DMS53 (cell line): ENCODE measurements at places on chromosomes 6 and 20.

DNA sequence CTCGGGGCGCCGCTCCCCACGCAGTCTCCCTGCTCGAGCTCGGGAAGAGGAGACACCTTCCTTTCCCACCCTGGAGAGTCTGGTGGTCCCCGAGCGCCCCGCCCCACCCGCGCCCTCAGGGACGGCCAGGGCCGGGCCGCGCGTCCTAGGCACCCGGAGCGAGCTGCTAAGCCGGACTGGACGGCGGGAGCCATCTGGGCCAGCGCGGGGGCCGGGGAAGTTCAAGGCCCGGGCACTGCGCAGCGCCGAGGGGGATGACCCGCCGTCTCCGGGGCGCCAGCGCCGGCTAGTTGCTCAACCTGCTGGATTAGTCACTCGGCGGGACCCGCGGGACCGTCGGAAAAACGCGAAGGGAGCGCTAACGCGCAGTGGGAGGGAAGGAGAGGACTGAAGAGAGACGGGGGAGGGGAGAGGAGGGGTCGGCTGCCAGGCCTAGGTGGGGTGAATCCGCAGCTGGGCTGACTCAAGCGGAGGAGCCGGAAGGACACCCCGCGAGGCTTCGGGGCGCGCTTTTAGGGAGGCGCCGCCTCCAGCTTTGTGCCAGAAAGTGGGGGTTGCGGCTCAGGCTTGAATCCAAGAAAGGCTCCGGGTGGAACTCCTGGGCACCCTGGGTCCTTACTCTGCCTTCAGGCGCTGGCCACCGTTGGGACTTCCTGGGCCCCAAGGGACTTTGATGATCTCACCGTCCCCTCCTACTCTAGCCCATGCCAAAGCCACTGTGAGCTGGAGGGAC, 75.7 kb upstream of the FOXP4 start:
- peak; percentile 63 for DNase-seq

GRCh38 chr6:87102151-87102621, 7.3 kb upstream of the CGA start:
- peak; percentile 16 for DNase-seq

DNA sequence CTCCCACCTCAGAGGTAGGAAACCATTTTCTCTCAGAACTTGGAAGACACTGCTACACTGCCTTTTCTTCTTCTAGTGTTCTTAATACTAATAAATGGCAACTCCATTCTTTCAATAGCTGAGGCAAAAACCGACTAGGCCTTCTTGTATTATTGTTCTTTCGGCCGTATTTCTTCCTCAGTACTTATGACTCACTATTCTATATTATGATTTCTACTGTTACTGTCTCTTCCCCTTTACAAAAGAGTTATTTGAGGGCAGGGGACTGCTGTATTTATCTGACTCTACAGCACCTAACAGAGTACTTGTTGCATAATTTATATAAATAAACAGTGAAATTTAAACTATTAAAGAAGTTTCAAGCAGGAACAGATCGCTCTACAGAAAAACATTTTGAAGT, 3.1 kb downstream of the DNAAF9 start:
- no peak for DNase-seq

DNA sequence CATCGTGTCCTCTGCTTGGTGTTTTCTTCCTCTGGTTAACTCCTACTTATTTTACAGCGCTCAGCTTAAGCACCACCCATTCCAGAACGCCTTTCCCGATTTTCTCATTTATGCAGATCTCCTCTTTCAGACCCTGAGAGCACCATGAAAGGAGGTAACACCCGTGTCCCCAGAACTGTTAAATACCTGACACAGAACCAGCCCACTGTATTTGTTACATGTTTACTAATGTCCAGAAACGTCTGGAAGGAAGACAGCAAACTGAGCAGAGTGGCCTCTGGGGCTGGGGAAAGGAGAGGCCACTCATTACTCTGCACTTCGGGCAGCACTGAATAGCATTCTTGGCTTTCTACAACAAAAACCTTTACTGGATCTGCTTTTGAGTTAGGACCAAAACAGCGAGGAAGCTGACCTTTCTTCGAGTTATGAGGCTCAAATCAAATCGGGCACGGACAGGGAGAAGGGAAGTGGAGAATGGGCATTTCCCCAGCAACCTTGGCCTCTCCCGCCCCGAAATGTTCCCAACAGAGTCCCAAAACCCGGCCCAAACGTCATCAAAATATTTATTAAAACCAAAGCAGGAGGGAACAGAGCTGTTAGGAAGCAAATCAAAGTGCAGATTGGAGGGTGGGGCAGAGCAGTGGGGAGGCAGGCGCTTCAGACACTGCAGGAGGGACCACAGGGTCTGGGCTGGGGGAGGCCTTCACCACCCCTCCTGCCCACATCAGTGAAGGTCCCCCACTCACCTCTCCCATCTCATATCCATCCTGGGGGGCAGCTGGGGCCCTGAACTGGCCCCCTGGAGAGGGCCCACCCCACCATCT, 1.1 kb upstream of the NECAB3 start:
- DNase-seq = peak; percentile 68

DNA sequence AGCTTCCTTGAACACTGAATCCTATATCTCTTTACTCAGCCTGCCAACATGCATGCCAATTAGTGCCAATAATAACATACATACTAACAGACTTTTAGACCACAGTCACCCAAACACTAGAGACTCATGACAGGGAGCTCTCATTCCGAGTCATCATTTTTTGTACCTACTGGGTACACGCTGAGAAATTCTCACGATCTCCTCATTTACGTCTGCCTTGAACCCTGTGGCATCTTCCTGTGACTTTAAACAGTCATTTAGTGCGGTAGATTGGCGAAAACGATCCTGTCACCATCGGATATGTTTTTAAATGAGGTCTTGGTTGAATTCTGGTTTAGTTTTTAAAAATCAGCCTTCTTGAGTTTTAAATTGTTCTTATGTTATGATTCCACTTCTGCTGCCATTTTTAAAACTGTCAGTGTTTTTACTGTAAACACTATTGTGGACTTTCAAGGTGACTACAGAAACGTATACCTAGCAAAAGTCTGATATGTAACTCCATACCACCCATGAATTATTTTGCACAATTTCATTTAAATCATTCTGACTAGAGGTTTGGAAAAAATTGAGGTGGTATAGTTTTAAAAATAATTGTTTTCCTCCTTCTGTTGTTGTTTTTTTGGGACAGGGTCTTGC, 275.4 kb downstream of the TSHZ2 start:
- no peak for DNase-seq

GRCh38 chr20:57960803-57961575, 251.2 kb upstream of the PMEPA1 start:
- no peak for DNase-seq

DNA sequence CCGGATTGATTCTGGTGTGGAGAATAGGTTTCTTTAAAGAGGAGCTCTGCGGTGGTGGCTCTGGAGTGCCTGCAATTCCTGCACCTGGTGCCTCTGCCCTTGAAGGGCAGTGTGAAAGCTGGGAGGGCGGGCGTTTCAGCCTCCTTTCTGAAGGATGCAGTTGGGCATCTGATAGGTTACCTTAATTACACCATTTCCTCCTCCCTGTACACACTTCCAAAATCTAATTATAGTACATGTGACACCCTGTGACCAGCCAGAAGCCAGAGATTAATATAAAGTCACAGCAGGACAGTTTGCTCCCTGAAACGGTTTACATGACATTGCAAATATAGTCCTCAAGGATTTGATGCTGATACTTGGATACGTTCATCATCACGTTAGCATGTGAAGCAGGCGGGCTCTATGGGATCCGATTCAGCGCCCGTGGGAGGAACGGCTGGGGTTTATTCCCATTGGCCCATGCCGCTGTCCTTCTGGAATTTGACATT, 548.2 kb downstream of the QKI start:
- DNase-seq = no peak

DNA sequence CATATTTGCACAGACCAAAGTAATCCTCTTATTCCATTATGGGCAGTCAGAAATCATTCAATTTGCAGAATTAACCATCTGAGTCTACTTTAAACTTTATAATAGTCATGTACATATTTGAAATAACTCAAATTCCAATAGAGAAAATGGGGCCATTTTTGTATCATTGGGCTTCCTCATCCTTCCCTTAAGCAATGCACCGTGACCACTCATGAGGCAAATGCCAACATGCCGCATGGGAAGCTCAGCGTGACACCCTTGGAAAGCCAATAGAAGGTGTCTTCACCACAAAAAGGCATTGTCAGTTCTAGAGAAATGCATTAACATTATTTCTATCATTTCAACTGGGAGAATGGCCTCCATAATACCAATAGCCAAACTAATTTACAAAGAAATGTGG, 38.5 kb downstream of the SIM1 start:
- DNase-seq = no peak

GRCh38 chr6:163444077-163444476, 29.6 kb downstream of the QKI start:
- no peak for DNase-seq

DNA sequence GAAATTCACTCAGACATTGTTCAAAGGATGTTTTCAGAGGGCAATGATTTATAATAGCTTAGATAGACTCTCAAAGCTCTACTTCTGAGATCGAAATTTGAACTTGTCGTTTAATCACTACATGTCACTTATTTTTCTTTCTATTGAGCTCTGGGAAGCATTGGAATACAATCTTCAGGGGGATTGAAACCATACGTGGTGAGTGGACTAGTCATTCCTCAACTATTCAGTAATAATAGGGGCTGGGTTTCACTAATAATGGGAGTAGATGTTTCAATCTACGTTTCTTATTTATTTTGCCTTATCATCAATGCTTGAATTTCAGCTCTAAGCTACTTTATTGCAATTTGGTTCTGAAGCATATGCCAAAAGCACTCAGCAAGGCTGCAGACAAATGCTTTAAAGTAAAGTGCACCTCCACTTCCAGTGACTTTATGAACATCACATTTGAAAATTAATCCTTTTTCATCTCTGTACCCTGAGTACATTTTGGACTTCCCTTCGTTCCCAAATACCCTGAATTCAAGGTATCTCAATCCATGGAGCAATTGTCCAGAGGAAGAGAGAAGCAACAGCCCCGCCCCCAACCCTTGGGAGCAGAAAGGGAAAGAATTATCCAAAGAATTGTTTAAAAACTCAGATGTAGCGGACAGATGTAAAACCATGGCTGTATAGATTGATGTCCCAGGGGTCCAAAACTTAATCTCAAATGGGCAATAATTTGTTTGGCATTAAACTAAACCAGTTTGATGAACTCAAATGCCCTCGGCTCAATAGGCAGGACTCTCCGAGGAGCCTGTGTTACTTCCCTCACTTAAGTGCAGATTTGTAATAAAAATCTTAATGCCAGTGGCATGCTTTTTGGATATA, 68.1 kb downstream of the HFE start:
- DNase-seq = peak; percentile 70

DNA sequence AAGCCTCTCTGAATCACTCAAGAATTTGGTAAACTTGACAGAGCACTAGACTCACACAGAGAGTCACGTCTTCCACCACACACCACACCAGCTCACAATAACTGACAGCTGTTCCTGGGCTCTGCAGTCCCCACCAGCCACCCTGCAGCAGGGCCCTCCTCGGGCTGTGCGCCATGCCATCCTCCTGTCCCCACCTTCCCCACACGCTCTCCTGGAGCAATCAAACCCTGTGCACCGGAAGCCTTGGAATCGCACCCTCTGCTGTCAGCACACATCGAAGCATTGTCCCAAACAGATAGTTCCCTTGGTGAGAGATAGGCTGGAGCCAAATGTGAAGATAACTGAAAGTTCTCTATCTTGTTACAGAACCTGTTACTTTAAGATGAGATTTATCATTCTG, 191.0 kb downstream of the TBXT start:
- DNase-seq = no peak

- DNase-seq = no peak
These were observed 95.5 kb downstream of the MBOAT1 start for GRCh38 chr6:20116792-20117191.

GRCh38 chr20:48335308-48336050, 492.3 kb downstream of the PREX1 start:
- no peak for DNase-seq

DNA sequence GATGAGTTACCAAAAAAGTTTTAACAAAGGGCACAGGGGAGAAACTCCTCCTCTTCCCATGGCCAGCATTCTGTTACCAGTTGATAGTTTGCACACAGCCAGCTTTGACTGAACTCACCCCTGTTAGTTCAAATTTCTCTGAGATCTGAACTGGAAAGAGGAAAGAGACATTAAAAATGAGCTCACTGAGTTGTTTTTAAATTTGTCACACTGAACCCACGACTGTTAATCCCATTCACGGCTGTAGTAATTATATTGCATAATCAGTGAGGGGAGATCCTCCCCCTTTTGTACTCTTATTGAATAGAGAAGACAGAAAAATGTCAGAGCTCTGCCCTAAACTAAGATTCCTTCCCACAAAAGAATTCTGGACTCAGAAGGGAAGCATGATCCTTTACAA, 17.5 kb upstream of the DSP start:
- no peak for DNase-seq

DNA sequence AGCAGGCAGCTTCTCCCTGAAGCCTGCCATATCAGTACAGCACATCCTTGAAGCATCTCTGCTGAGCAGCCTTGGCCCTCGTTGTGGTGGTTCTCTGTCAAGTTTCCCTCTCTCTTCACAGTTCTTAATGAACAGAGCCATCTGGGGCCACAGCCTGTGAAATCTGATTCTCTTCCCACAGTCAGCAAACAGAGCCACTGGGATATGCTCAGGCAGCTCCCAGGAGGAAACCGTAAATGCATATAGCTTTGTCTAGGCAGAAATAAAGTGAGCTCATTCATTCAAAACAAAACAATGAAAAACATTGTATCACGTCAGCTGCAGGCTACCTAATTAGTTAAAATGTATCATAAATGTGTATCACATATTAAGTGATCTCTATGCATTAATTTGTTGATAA, 80.3 kb downstream of the TBC1D7 start:
- no peak for DNase-seq

- DNase-seq = no peak
These were observed 92.8 kb downstream of the RWDD2A start for GRCh38 chr6:83285917-83286316.

DNA sequence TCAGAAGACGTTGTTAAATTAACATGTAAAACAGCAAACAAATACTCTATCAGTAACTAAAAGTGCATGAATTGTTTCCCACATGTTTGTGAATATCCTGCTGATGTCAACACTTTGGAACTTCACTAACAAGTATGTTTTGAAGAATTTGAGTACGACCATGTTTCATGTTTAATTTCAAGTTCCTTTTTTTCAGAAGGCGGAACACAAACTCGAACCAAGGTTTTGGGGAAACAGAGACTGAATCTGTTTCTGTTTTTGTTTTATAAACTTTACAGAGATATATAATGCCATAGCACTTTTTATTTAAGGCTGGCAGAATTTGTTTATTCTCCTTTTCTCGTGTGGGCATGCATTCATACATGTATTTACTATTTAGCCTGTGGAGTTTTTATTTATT, 509.3 kb upstream of the CITED2 start:
- no peak for DNase-seq

GRCh38 chr6:38638941-38639497, 710 bp downstream of the BTBD9 start:
- peak; percentile 69 for DNase-seq

DNA sequence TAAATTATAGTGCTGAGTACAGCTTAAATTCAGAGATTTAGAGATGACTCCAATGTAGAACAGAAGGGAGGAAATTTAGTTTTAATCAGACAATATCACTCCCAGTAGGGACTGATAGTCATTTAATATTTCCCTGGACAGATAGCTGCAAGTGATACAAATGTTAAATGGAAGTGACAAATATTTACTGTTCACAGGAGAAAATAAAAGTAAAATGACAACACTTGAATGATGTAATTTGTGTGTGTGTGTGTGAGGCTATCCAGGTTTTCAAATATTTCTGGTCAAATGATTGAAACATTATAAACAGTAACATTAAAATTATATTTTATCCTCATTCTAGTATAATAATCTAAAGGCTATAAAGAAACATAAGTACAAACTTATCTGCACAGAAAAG, 220.3 kb upstream of the THEMIS start:
- no peak for DNase-seq
